ENCODE measurements at places on chromosomes 7 and 10.
A peak's percentile ranks its signal among the peaks of the same experiment; 100 is the strongest.

GRCh38 chr7:111199643-111200042 lies 108.7 kb downstream of the LRRN3 start:
- DNase-seq = no peak

GRCh38 chr10:64275774-64276173 lies 754.6 kb downstream of the REEP3 start:
- DNase-seq = no peak

- DNase-seq = no peak
Measured at GRCh38 chr10:118042827-118043242, 3.9 kb downstream of the RAB11FIP2 start.

- peak; percentile 44 for DNase-seq
Measured at GRCh38 chr10:118720685-118721538, 33.9 kb downstream of the CACUL1 start.

DNA sequence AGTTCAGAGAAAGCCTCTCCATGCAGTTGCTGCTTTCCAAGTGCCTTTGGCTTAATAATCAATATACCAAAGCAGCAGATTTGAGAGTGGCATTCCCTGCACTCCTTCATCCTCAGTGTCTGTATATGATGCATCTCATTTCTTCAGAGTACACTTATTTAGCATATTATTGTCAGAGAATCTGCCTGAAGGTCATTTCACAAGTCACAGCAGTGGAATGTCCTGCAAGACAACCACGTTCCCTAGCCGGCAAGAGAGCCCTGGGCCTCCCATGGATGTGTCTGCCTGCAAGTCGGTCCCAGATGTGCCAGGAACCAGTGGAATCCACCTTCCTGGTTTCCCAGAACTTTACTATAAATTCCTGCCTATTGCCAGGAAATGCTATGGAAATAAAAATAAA lies 289.4 kb upstream of the IGFBP3 start:
- DNase-seq = no peak

DNA sequence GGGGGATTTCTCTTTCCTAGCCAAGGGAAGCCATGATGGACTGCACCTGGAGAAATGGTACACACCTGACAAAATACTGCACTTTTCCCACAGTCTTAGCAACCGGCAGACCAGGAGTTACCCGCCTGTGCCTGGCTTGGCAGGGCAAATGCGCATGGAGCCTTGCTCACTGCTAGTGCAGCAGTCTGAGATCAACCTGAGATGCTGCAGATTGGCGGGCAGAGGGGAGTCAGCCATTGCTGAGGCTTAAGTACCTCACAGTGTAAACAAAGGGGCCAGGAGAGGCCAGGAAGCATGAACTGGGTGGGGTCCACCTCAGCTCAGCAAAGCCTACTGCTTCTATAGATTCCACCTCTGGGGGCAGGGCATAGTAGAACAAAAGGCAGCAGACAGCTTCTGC lies 49.4 kb downstream of the OR13A1 start:
- DNase-seq = no peak

- DNase-seq = no peak
Measured at GRCh38 chr10:1043532-1043995, 5.4 kb downstream of the IDI1 start.

DNA sequence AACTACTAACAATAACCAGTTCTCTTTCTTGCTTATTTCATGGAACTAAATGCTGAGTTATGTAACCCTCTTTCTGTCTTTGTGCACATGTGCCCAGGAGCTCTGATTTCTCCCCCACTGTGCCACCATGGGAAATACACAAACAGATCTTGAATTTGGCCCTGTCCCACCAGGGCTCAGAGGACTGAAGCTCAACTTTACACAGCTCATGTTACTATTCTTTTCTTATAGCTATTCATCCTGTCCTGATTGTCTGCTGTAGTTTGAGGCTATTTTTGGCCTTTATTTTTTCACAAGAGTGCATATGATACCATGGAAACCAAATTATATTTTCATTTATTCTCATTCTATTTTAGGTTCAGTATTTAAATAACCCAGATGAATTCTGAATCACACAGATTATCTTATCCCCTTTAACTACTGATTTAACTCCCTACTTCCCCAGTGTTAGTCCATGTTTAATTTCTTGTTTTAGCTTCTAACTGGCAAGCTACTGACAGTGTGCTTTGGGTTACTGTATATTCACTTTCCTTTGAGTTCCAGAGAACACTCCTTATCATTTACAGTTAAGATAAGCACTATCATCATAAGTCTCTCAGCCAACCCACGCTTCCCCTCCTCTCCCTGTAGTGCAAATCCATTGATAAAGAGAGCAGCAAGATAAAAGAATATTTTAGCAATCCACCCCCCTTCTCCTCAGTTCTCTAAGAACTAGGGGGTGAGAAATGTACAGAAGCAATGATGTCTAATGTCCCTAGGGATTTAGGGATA lies 71.8 kb upstream of the GSDME start:
- DNase-seq = peak; percentile 65

GRCh38 chr7:80918399-80918798 lies 452 bp downstream of the SEMA3C start:
- no peak for DNase-seq

DNA sequence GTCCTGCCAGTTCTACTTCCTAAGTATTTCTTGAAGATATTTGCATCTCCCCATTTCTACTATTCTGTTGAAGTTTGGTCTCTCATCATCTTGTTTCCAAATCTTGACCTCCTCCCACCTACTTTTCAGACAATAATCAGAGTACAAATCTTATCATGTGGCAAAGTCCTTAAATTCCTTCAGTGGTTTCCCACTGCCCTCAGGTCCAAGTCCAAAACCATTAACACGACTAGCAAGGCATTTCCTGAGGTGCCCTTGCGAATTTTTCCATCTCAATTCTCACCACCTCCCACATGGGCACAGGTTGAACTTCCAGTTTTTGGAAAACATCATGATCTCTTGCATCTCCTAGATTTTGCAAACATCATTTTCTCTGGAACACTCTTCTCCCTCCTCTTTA lies 97.2 kb upstream of the CDK1 start:
- DNase-seq = no peak

GRCh38 chr7:87330316-87330715 lies 15.1 kb upstream of the CROT start:
- no peak for DNase-seq

DNA sequence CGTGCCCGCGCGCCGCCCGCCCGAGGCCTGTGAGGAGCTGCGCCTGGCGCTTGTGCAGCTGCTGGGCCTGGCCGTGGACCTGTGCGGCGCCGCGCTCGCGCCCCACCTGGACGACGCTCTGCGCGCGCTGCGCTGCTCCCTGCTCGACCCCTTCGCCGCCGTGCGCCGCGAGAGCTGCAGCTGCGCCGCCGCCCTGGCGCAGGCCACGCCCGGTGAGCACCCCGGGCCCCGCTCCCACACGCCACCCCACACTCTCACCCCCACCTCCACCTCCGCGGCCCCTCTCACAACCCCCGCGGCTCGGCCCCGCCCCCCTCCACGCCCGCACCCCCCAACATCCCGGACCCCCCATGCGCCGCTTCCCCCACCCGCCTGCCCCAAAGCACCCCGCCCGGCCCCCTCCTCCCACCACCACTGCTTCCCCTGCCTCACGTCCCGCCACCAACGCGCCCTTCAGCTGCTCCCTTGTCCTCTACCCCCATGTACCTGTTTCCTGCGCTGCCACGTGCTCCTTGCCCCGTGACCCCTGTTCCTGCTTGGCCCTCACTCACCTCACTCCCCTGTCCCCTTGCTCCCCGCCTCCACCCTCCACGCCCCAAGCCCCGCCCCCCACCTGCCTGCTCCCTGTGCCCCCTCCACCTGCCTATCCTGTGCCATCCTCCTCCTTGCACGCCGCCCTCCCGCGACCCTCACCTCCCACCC lies at the start of gene PRKAR1B:
PRKAR1B (minus strand) TSS at position 178 of the 702 bp plus-strand sequence. CDS start 15,776 bp downstream, outside the sequence.
- no peak for DNase-seq

GRCh38 chr10:102914781-102915180 lies 3.3 kb upstream of the CNNM2 start:
- DNase-seq = no peak

DNA sequence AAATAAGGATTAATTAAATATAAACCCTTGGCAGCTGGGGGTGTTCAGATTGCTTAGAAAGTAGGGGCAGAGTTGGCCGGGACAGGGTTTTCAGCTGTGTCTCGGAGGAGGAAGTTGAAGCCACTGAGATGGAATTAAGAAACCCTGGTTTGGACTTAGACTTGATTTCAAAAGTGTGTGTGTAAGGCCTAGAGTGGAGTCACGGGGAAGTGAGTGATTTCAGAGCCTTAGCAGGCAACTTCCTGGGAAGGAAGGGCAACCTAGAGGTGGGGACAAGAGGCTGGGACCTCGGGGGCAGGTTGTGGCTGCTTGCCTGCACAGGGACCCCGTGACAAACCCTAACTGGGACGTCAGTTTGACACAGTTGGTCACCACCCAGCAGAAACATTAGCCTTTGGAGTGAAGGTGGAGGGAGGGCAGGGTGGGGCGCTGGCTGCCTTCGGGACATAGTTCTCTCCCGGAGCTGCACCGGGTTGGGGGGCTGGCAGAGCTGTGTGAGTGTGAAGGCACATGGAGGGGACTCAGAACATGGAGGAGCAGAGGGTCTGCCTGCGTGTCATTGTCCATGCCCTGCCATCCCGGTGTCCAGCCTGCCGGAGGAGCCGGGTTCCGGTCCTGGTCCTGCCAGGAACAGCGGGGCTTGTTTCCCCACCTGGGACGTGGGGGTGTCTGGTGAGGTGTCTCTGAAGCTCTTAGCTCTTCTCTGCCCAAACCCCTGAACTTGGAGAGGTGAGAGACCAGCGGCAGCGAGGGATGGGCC lies 1.8 kb downstream of the BRI3 start:
- DNase-seq = no peak

DNA sequence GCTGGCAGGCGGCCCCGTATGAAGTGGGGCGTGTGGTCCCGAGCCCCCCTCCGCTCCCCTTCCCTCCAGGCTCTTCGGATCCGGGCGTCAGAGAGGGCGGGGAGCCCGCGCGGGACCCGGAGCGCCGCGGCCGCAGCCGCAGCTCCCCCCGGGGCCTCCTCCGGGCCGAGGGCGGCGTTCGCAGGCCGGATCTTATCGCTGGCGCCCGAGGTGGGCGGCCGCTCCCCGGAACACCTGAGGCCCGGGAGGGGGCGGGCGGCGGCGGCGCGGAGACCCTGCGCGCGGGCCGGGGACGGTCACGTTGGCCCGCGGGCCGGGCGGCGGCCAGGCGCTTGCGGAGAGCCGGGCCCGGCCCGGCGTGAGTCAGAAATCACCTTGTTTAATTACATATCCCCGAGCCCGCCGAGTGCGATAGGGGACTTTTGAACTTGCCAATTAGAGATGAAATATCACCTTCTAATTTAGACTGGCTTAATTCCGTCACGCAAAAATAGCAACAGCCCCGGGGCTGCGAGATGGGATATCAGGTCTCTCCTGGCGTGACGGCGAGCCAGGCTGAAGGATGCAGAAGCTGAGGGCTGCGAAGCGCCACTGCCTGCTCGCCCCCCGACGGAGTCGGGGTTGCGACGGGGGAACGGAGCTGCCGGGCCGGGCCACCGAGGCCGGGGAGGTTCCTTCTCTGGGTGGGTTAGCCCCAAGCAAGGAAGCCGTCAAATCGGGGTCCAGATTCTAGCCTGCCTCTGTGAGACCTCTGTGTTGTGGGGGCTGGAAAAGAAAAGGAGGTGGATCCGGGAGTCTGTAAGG lies 43.4 kb downstream of the LDB3 start:
- DNase-seq = no peak

GRCh38 chr7:378551-379455 lies 88.8 kb downstream of the FOXL3 start:
- no peak for DNase-seq

All from astrocyte of the cerebellum (primary cell).